Endodermal cell (in vitro differentiated cells): ENCODE measurements at places on chromosomes 2 and 18.

DNA sequence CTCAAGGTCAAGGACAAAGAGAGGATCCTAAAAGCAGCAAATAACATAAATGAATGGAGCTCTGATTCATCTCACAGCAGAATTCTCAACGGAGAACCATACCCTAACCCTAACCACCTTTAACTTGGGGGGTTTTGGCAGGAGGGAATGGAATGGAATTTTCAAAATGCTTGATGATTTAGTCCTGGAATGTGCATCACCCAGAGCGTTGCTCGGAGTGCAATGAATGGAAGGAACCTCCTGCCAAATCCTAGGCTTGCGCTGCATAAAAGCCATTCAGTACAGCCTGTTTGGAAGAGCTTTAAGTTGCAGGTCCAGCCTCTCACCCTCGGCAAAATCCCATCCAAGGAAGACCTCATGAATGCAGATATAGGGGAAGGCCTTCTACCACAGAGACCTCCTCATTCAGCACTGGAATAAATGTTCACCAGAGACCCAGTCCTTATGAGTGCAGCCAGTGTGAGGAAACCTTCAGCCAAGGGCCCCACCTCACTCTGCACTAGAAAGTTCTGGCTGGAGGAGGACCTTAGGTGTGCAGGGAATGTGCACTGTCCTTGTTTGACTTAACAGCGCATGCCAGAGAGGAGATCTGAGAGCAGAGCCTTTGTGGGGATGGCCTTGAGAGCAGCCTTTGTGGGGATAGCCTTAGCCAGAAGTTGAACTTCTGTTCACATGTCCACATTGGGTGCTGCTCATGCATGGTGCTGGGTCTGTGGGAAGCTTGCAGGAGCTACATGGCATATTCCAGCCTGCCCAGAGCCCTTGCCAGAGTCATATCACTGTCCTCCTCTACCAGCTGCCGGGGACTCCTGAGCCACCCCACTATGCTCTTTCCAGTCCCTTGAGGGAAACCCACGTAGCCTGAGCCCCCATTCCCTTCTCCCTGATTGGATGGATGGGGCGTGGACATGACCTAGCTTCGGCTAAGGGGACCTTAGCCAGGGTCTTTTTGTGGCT, 30.5 kb downstream of the ASB1 start:
- no peak for DNase-seq

- no peak for DNase-seq
Observed at GRCh38 chr2:143974262-143974661, 545.7 kb downstream of the ZEB2 start.

- DNase-seq = peak; percentile 83
Observed at GRCh38 chr2:283996-284794, 3.7 kb downstream of the ALKAL2 start.

DNA sequence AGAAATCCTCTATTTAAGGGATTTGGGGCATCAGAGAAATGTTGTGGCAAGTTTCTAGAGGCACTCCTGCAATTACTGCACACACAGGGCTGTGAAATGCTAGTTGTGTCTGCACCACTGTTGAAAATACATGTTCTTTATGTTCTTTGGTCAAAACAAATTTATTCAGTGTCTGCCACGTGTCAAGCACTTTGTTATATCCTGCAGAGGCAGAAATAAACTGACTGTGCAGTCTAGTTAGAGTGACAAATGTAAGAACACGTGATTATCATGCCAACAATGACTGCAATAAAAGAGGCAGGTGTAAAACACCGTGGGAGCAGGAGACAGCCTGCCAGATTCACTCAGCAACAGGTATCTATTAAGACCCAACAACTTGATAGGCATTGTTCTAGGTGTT, 423.3 kb downstream of the LRP1B start:
- DNase-seq = no peak

DNA sequence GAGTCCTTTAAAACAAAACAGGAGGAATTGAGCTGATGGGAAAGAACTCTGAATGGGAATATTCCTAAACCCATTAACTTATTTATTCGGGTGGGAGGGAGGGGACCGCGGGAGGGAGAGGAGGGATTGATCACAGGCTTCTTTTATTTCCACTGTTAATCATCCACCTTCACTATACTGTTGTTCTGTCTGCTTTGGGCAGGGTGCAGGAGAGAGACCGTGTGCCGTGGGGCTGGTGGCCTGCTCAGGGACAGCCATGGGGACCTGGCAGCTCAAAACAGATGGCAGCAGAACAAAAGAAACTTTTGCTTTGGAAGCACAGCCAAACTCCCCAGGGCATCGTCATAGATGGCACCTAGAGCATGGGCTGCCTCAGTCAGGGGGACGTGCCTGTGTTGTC, 195.3 kb downstream of the MGAT5 start:
- no peak for DNase-seq
